Bronchial epithelial cell (primary cell): ENCODE measurements at places on chromosomes 3 and 15. TPM values are rescaled to one million over a fixed set of nuclear protein-coding genes. Genes with fewer than 3 reads are reported as not detected.

Gene CCK
- 1.1 and 2.7 TPM in 2 replicates for total RNA-seq

Gene KCNAB1
- total RNA-seq, result 0.26 and 0.38 TPM in 2 replicates

Gene ATR
- total RNA-seq, result 17.3 and 22.4 TPM in 2 replicates

Gene CTXN2
- total RNA-seq, result not detected in 2 replicates

GRCh38 chr15:29652595-29652994 is 169.7 kb downstream of the TJP1 start:
- no peak for DNase-seq

DNA sequence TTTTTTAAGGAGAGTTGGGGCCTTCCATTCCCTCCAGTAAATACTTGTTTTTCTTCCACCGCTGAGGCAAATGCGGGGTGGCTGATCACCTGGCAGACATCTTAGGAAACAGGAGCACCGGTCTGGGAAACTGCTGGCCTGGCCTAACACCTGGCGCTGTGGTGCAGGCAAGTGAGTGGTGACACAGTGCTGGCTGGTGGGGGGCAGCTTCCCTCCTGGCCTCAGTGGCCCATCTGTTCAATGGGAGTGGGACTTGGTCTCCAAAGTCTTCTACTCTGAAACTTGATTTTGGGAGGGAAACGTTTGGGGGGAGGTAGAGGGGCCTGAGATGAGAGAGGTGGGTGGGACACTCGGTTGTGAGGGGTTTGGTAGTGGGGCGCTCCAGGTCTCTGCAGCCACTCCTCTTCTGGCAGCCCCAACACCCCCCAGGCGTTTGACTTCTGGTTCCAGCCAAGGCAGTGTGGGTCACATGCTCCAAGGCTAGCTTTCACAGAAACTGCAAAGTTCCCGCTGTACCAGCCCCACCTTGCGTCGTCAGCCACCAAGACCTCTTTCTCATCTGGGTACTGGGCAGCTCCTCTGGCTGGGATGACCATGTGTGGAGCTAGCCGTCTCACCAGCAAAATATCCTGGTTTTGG is 4.7 kb downstream of the GHRL start:
- no peak for DNase-seq

DNA sequence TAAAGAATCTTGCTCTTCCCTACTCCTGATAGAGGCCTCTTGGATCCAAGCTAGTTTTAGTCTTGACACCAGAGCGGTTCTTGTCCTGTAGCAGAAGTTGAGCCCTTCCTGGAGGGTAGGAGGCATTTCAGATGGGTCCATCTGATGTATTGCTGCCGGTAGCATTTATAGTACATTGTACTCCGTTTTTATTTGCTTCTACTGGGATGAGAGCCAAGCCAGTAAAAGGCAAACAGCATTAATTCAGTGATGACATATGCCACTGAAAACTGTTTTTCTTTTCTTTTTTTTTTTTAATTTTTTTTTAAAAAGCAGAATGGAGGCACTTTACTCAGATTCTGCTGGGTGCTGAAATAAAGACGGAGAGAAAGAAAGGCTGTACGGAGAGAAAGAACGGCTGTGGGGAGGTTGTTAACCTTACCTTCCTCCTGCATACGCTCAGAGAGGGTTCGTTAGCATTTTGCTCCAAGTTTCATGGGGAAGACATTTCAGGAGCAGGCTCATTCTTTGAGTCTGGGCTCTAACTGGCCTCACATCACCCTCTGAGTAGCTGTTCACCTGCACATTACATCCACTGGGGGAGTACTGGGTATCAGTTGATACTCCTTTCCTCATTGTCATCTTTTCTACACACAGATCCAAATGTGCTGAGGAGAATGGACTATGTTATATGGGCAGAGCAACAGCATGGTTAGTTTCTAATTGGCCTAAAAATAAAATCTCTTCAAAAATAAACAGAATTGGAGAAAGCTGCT is 161.5 kb downstream of the FEZF2 start:
- no peak for DNase-seq

- no peak for DNase-seq
Measured at GRCh38 chr3:9110802-9111201, 138.6 kb downstream of the SRGAP3 start.
